SW 1271 (cell line): ENCODE measurements at places on chromosomes 4 and X.

DNA sequence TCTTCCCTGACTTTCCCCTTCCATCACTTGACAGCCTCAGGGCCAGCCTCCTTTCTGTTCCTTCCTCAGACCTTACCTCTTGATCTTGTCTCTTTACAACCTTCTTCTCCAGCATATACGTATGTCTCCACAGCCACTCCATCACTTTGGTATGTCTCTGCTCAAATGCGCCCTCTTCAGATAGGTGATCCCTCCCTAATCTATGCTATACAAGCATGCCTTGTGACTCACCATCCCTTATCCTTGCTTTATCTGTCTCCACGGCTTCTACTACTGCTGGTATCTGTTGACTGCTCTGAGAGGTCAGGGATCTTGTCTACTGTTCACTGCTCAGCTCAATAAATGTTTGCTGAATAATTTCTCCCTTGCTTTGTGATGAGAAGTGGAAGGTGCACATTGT lies 9.0 kb downstream of the ARAP2 start:
- peak; percentile 21 for DNase-seq

GRCh38 chr4:154779362-154779947 lies 1.6 kb upstream of the RBM46 start:
- no peak for DNase-seq

DNA sequence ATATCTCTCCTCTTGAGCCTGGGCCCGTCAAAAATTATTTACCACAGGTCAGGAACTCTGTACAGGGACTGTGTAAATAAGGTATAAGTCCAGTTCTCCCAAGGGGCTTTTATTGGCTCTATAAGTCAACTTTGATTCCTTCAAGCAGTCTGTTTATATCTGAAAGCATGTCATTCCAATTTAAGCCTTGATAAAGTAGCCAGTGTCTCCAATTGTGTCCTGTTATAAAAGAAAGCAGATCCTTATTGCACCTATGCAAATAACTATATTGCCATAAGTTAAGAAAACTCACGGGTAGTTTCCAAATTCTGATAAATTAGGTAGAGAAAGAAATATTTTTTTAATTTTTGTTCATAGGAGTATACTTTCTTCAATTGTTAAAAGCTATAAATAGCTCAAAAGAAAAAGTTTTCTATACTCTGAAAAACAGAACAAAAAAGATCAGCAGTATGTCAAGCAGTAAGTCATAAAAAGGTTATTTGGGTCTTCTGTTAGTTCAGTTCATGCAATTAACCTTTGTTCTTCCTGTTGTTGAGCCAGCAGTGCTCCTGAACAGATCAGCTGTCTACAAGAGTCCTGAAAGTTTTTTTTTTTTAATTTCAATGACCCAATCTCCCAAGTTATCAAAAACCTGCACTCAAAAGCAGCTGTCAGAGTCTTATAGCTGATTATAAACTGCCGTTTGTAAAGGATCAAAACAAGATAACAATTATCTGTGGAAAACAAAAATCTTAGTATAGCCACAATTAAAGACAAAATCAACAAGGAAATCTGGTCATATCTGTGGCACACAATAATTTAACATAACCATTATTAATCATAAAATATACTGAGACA lies 178.4 kb upstream of the GALNT7 start:
- no peak for DNase-seq

GRCh38 chrX:153468008-153468580 lies 2.3 kb downstream of the HAUS7 start:
- DNase-seq, result no peak

- DNase-seq, result no peak
Observed at GRCh38 chrX:107677501-107677901, 49.2 kb downstream of the PRPS1 start.

- no peak for DNase-seq
Observed at GRCh38 chrX:29299684-29300083, 712.4 kb downstream of the IL1RAPL1 start.
